ENCODE measurements at places on chromosomes 5 and 9.

DNA sequence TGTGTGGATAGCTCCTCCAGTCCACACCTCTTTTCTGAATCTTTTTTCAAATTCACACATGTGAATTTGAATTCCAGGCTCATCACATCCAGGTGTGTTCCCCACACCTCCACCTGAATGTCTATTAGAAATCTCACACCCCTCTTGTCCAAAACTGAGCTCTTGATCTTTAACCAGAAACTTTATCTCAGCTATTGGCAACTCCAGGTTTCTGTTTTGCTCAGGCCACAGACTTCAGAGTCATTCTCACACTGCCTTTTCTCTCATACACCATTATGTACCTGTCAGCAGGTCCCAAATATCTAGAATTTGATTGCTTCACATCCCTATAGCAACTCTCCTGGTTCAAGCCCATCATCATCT lies 11.6 kb downstream of the NIPSNAP3B start:
- DNase-seq, result no peak

DNA sequence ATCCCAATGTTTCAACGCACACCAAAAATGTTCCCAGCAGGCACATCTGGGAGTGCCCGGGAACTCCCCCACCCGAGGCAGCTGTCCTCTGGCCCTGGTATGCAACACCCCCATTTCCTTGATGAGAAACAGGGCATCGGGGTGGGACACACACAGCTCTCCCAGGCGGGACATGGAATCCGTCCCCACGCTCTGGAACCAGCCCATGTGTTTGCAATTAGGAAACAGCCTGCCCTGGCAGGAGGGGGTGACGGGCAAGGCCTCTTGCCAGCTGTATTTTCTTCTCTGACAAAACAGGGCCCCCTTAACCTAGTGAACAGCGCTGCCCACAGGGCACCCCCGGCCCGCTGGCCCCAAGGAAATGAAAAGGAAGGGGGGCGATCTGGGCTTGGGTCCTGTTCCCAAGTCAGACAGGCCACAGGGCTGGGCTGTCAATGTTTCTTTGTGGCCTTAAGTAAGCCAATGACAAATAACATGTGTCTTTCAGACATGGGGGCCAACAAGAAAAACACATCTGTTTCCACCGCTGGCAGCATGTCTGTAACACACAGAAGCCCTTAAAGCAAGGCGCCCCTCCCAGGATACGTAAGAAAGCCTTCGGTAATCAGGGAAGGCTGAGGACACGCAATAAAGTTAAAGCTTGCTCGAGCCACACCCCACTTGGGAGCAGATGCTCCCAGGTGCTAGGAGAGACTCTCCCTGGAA lies 125.3 kb downstream of the ROR2 start:
- no peak for DNase-seq

- peak; percentile 93 for DNase-seq
These were observed 10.1 kb upstream of the MOB3B start for GRCh38 chr9:27539479-27540441.

DNA sequence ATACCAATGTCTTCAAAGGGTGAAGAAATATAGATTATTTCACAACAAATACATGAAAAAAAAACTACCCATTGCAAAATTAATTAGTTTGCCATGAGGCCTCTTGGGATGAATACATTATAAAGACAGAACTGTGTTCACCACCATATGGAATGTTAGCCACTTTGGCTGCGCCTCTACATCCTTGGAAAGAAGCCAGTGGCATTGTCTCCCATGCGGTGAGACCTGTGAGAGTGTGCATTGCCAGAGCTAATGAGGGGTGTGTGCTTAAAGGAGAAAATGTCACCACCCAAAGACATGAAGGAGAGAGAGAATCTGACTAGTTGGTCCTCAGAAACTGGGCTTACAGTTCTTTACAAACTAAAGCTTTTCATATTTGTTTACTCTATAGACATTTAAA lies 110.6 kb downstream of the PLPPR1 start:
- no peak for DNase-seq

DNA sequence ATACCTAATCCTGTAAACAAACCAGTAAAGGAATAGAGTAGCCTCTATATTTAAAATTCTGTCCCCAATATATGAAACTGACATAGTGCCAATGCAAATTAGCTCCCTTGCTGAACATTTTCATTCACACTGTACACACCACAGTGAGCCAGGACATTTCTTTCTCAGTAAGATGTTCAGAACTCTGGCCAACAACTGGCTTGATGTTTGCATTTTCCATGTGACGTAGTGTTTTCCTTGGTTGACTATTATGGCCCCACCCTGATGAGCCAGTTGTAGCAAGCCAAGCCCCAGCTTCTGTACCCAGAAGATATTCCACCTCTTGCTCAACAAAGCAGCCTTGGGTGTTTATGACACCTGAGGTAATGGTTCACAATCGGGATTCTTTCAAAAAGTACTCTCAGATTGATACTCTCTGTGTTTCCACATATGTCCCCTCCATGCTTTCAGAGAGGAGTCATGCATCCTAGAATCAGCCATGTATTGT lies 17.7 kb upstream of the ANXA1 start:
- peak; percentile 16 for DNase-seq

DNA sequence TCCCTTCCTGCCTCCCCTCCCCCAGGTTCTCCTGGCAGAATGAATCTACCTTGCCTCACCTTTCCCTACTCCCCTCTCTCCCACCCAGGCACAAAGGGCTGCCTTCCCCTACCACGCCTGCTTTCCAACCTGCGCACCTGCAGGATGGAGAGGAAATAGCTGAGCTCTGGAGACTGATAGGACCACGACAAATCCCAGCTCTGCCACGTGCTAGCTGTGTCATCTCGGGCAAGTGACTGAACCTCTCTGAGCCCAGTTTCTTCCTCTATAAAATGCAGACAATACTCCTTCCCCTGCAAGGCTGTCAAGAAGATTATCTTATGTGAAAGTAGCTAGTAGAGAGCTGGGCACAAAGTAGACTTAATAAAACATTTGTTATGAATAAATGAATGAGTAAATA lies 31.2 kb upstream of the PTGS1 start:
- DNase-seq, result no peak

DNA sequence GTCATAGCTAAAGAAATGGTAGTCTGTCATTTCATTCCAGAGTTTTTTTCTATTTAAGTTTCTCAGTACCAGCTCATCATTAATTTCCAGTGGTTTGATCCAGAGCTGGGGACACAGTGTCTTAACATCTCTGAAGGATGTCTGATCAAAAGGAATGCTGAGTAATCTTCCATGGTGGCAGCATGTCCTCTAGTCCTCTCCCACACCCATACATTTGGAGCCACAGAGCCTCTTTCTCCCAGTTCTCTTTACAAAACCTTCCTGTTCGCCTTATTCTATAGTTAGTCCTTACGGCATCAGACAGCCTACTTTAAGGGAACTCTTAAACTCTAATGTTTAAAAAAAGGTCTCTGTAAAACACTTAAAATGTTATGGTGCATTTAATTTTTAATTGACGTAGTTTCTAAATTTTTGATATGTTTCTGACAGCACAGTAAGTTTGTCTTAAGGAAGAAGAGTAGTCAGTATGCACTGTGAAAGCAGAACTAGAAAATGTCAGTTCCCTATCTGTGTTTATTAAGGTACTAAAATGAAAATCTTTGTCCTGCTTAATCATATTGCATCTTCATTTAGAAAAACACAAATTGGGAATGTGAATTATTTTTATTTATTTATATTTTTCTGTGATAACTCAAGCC lies 96.8 kb downstream of the INIP start:
- no peak for DNase-seq

GRCh38 chr9:87720173-87720572 lies 5.7 kb upstream of the CTSL start:
- DNase-seq, result no peak

GRCh38 chr5:176948458-176948857 lies 49.3 kb upstream of the HK3 start:
- no peak for DNase-seq

GRCh38 chr5:167081561-167081960 lies 1209.9 kb upstream of the WWC1 start:
- DNase-seq, result no peak

- DNase-seq, result no peak
These were observed 15.7 kb downstream of the SLC6A3 start for GRCh38 chr5:1429496-1429895.

GRCh38 chr5:149205625-149206523 lies 64.6 kb downstream of the ABLIM3 start:
- DNase-seq, result peak; percentile 86

GRCh38 chr9:127905004-127905728 lies 5.8 kb upstream of the ST6GALNAC6 start:
- DNase-seq, result no peak

DNA sequence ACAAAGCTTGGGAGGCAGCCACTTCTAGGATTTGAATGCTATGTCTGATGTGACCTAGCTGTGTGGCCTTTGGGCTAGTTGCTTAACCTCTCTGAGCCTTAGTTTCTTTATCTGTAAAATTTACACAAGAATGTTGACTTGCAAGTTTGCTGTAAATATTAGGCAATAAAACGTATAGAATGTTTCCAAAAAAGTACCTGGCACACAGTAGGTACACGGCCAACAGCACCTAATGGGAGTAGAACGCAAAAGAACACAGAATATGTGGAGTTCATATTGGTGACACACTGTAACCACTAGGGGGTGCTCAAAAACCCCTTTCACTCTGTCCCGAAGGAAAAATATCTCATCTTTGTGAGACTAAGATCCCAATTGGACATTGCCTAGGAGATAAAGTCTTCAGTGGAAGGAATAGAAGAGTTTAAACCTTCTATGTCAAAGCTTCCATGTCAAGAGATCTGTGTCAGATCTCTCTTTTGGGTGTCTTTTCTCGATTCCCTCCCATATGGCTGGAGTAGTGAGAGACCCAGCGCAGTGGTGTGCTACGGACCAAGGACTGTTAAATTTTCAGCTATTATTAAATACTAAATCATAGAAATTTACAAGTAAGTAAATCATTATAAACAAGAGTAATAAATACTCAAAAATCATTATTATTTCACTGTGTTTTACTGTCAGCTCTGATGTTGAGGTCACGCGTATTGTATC lies 145.4 kb upstream of the RAD23B start:
- peak; percentile 35 for DNase-seq

DNA sequence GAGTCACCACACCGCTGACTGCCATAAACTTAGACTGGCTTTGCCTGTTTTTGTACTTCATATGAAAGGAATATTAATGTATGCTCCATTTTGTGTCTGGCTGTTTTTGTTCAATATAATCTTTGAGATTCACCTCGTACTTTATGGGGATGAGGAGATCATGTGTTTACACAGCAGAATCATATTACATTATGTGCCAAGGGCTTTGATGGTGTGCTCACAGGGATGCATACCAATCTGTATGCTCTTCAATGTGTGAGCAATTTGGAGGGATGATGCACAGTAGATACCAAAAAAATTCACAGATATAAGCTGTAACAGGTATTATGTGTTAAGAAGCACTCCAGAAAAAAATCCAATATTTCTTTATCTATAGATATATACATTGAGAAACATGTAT lies 113.7 kb downstream of the GABRB2 start:
- DNase-seq, result no peak

GRCh38 chr5:135034236-135034962 lies 371 bp upstream of the PITX1 start:
- peak; percentile 73 for DNase-seq

DNA sequence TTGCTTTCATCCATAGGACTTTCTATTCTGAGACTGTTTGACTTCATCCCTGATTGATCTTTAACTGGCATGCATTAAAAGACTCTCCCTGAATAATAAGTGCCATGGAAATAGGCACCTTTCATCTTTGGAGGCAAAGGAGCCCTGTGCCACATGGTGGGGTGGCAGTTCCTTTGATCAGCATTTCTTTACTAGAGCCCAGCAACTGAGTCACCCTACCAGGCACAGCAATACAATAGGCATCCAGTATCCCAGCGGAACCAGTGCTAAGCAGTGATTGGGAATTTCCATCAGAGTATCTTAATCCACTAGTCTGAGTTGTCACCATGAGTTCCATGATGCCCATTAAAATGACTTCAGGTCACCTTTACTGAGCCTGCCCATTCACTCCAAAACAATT lies 476.1 kb upstream of the MPDZ start:
- peak; percentile 1 for DNase-seq

GRCh38 chr9:81211741-81212140 lies 477.6 kb downstream of the TLE1 start:
- DNase-seq, result no peak

DNA sequence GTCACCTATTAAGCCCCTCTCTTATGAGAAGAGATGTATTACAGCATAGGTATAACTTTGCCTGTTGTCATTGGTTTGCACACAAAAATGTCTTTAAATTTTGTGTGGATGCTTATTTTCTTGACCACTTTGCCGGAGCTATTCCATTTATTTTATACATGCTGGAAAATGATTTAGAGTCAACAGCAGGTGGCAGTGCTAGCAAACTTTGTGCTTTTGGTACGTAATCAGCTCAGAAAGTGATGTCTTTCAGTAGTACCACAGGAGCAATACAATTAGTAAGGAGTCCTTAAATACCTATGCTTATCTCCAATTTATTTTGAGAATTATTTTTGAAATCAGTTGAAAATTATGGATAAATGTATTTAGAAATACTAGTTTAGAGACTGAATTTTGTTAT lies 19.8 kb upstream of the NUDT12 start:
- DNase-seq, result peak; percentile 53

DNA sequence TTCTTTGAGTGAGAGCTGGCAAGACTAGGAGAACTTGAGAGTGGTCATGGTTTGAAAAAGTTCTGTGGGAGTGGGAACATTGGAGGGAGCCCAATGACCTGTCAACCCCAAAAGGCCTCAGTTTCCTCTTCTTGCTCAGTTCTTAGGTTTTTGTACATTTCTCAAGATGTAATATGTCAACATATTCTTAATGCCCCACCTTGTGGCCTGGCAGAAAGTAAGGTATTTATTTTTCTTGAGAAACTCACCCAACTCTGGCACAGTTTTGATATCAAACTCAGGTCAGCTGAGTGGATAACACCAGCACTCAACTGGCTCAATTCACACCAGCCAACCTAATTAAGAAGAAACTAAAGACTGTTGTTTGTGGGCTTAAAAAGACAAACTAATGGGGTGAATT lies 123.0 kb upstream of the SLC27A6 start:
- DNase-seq, result peak; percentile 17

GRCh38 chr5:133428072-133428660 lies 184.2 kb downstream of the FSTL4 start:
- DNase-seq, result no peak

DNA sequence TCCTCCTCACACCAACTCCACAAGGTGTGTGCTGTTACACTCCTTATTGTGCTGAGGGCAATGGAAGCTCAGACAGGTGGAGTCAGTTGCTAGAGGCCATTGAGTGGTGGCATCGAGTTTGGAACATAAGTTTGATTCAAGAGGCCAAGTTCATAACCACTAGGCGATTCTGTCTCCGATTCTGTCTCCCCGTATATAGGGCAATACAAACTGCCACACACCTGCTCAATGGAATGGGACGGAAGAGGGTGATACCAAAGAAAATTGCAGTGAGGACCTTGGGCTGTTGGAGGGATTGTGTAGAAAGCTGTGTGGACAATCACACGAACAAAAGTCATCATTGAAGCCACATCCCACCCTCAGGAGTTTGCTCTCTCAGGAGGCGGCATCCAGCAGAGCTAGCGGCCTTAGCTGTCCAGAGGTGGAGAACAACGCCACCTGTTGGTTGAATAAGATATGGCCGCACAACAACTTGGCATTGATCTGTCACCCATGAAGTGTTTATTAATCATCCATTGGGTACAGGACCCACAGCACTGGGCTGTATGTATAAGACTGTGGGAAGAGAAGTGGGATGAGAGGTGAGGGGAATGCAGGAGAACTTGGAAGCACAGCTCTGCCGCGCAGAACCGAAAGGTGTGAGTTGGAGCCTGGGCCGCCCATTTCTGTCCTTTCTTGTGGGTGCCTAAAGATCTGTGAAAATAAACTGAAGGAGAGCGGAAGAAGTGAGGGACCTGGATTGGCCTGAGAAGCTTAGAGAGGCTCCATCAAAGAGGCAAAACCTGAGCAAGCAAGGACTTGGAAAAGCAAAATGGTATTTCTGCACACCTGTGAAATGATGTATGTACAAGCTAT lies 16.1 kb upstream of the NEUROG1 start:
- peak; percentile 71 for DNase-seq
